ENCODE measurements at places on chromosomes 2 and 18.

GRCh38 chr2:163681745-163682144 is 54.1 kb downstream of the FIGN start:
- DNase-seq = peak; percentile 66

GRCh38 chr2:53896864-53897263 is 37.1 kb upstream of the GPR75 start:
- peak; percentile 45 for DNase-seq

GRCh38 chr2:148814143-148814859 is 60.7 kb upstream of the KIF5C start:
- peak; percentile 31 for DNase-seq

DNA sequence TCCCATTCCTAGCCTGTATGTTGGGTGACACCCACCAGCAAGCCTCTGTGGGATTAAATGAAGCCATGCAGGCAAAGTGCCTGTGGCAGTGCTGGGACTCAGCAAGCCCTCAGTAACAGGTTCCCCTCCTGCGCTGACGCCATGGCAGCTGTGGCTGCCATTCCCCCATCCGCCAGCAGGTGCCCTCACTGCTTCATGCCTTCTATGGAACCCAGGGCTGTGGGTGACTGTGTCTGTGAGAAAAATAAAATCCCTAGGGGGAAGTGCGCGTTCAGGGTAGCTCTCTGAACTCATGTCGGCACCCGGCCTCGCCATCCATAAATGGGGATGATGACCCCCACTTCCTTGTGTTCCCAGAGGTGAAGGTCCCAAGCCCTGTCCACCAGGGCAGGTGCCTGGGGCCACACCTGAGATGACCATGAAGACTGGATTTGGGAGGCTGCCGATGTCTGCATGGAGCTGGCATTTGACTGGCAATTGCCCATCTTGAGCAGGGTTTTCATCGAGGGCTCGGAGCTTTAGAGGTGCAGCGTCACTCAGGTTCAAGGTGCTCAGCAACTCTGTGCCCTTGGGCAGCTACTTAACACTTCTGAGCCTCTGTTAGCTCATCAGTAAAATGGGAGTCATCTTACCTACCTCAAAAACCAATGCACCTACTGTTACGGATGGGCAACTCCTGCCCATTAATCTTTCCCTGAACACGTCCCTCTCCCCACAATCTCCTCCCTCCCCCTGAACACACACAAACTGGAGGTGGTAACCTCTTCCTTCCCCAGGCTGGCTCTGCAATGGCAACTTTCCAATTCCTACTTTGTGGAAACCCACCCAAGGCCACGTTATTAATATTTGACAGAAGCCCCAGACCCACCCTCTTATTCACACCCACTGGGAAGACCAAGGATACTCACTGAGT is 2.9 kb upstream of the MAL start:
- peak; percentile 36 for DNase-seq

DNA sequence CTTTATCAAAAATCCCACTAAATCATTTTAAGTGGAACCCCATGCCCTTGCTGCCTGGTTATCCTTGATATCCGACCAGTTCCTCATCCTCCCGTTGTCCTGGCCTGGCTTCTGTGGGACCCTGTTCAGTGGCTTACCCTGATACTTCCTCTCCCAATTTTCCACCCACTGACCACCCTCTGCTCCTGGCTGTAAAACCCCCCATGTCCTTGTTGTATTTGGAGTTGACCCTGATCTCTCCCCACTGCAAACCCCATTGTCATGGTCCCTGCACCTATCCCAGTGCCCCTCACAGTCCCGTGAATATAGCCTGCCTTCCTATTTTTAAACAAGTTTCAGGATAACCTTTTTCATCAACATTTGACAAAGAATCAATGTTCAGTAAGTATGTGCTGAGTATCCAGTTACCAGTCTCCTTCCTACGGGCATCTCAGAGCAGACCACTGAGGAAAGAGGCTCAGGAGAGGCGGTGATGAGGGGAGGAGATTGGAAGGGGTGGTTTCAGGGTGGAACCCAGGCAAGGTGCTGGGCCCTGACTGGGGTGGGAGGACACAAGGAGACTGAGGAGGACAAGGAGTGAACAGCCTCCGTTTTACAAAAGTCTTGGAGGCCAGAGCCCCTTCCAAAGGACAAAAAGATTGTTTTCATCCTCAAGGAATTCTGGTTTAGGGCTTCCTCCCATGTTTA is 131.8 kb downstream of the PXDN start:
- no peak for DNase-seq

GRCh38 chr2:30622452-30622851 is 175.4 kb downstream of the LCLAT1 start:
- DNase-seq = no peak

GRCh38 chr18:29188760-29189159 is 1011.8 kb upstream of the CDH2 start:
- DNase-seq = no peak

GRCh38 chr2:85414761-85415553 is 3.6 kb upstream of the SH2D6 start:
- no peak for DNase-seq

GRCh38 chr2:127041259-127041970 is 65.5 kb downstream of the BIN1 start:
- no peak for DNase-seq

GRCh38 chr2:109244750-109245382 is 115.9 kb downstream of the SH3RF3 start:
- DNase-seq = no peak

DNA sequence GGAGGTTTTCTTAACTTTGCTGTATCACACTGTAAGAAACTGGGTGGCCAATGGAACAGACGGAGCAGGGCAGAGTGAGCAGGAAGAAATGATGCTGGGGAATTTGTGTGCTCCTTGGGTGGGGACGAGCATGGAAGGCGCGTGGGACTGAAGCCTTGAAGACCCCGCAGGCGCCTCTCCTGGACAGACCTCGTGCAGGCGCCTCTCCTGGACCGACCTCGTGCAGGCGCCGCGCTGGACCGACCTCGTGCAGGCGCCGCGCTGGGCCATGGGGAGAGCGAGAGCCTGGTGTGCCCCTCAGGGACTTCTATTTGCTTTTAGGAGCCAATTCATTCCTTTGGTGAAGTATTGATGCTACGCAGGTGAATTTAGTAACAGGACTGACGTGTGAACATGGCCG is 8.9 kb downstream of the TPO start:
- no peak for DNase-seq

DNA sequence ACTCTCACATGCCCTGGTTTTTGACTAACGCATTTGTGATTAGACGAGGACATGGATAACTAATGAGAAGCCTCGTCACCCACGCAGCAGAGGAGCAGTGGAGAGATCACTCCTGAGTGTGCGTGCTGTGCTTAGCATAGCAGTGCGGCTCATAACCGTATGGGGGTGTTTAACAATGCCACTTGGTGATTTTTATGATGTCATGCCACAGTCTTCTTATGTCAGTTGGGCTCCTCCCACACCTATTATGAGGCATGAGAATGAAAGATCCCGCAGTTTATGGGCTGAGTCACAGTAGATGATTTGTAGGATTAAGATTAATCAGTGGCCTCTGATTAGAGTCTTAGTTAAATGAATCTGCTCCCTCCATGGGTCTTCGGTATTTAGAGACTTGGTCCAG is 2.5 kb upstream of the SMIM21 start:
- DNase-seq = no peak

- DNase-seq = no peak
Measured at GRCh38 chr18:78069784-78070664, 820.4 kb downstream of the GALR1 start.

DNA sequence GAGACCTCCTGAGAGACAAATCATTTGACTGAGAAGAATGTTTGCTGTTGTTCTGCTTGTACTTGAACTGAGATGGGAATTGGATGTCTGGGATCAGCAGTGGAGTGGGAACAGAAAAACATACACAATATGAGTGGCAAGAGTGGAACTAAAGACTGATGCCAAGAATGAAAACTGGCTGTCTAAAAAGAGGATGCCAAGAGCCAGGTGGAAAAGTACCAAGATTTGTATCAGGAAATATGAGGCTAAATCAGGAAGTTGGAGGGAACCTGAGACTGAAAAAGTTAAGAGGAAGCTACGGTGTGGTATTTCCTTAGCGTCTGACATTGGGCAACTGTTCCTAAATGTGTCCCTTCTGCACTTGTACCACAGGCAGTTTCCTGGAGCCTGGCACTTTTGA is 440.9 kb upstream of the CELF4 start:
- no peak for DNase-seq

DNA sequence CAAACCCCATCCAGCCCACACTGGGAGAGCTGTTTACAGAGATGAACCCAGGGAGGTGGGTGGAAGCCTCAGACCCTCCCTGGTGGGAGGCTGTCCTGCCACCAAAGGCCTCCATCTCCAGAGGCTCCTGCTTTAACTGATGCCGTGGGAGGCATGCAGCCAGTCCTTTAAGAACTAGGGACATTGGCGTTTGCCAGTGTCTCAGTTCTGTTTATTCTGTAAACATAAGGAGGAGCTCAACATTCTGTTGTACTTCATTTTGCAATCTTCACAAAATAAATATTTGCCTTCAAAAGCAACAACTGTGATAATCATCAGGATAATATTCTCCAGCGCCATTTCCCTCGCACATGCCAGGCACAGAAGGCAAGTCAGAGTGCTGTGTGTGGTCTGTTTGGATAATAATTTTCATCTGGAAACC is 6.8 kb downstream of the EDAR start:
- no peak for DNase-seq

DNA sequence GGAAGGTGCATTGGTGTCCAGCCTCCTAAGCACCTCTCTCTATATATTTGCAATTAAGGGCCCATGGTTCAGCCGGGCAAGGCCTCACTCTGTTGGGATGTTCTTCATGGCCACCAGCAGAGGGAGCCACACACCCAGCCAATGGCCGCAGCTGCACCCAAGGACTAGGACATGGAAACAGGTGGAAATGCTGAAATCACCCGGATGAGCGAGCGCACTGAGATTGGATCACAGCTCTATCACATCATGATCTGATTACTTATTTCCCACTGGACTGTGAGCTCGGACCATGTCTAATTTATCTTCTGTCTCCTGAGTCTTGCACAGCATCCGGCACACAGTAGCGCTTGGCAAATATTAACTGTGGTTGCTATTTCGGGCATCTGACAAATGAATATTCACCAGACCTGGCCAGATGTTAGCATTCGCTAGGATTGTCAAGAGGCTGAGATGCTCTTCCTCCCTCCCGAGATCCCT is 31.2 kb downstream of the KIF3C start:
- DNase-seq = peak; percentile 72

DNA sequence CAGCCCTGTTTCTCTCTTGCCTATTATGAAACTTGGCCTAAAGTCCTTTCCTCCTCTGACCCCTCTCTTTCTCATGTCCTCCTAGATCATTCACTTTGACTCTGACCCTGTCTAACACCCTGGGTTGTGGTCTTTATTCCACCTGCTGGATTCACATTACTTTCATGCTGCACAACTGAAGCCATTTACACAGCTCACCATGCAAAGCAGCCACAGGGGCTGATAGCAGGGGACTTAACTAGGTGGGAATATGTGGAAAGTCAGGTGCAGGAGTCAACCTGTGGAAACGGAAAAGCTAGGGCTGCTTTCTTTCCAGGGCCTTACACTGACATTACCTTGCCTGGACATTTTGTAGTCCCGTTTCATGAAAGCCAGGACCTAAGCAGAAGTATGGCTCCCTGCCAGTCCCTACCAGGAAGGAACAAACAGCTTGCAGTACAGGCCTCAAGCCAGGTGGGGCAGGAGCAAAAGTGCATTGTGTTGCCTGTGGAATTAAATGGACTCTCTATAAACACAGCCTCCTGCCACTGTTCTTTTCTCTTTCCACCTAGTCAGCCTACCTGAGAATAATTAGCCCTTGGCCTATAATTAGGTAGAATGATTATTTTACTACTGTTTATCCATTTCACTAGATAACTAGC is 11.8 kb downstream of the MAPRE3 start:
- peak; percentile 33 for DNase-seq

GRCh38 chr2:74290466-74291217 is 52.6 kb downstream of the SLC4A5 start:
- no peak for DNase-seq

DNA sequence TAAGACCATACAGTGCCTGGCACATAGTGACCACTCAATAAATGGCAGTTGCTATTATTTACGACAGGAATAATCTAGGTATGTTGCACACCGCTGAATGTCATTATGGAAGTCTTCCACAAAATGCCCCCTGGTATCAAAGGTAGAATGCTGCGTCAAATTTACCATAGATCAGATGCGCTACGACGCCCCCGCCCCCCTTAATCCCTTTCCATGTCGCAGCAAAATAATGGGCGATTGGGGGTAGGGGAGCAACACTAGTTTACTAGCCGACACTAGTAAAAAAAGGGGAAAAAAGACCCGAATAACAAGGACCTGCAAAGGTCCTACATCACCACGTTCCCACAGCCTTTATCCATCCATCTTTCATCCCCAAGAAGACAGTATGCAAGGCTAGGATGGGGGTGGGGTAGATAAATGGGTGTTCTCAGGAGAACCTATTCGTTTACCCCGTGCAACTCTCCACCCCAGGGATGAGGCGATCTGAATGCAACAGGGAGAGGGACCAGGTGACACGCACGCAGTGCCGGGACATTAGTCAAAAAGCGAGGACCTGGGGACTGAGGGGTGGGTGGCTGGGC is 455 bp downstream of the PREPL start:
- no peak for DNase-seq

DNA sequence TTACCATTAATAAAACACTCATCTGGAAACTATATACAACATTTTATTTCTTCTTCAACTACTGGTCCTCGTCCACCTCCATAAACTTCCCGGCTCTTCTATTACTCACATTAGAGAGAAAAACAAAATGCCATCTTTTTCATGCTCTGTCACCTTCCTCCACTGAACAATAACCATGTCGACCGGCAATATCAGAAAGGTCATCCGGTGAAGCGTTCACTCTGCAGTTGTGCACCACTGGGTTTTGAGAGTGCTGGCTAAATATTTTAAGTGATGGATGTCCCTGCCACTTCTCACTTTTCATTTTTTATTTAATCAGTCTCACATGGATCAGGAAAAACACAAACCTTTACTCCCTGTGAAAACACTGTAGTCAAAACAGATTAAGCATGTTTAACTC is 48.2 kb downstream of the SPP2 start:
- no peak for DNase-seq

DNA sequence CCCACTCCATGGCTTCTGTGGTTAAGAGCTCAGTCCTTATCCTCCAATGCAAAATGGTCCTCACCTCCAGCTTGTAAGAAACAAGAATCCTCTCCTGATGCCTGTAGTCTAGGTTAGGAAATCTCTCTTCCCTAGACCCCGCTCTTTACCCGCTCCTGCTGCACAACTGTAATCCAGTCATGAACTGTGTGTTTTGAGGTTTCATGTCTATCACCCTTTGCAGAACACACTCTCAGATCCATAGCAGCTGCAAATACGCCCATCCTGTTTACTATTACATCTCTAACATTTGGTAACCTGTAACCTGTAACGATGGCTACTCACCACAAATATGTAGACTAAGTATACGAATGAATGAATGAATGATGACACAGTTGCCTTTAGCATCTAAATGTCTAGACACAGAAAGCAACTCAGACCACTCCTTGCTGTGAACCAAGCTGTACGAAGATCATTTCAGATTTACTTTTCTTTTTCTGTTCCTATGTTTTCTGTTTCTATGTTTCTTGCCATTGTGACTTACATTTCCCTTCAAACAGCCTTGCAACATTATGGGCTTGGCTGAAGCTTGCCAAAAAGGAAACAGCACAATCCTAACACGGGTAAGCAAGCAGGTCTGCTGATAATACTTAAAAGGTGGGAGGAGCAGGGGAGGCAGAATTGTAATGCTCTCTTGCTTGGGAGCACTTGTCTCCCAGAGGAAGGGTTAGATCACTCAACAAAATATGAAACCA is 53.7 kb downstream of the EPHA4 start:
- no peak for DNase-seq
